ENCODE measurements at places on chromosomes 16 and 17. TPM values are rescaled to one million over a fixed set of nuclear protein-coding genes. Genes with fewer than 3 reads are reported as not detected.

Gene CCL17
- total RNA-seq = not detected

Gene SOST
- total RNA-seq = not detected

Gene QPRT
- total RNA-seq = 29.2 TPM

Gene XYLT1
- 1.8 TPM for total RNA-seq

Gene CSH1
- not detected for total RNA-seq

Gene P2RX5
- 19.4 TPM for total RNA-seq

Gene SGCA
- 151 TPM for total RNA-seq

Gene KCNAB3
- 0.32 TPM for total RNA-seq

Gene TMEM106A
- 4.1 TPM for total RNA-seq

Gene CA5A
- total RNA-seq = not detected

Gene FBXL19
- total RNA-seq = 6.3 TPM

Gene PPM1E
- total RNA-seq = 2.3 TPM

Gene EVI2A
- total RNA-seq = 3.0 TPM

DNA sequence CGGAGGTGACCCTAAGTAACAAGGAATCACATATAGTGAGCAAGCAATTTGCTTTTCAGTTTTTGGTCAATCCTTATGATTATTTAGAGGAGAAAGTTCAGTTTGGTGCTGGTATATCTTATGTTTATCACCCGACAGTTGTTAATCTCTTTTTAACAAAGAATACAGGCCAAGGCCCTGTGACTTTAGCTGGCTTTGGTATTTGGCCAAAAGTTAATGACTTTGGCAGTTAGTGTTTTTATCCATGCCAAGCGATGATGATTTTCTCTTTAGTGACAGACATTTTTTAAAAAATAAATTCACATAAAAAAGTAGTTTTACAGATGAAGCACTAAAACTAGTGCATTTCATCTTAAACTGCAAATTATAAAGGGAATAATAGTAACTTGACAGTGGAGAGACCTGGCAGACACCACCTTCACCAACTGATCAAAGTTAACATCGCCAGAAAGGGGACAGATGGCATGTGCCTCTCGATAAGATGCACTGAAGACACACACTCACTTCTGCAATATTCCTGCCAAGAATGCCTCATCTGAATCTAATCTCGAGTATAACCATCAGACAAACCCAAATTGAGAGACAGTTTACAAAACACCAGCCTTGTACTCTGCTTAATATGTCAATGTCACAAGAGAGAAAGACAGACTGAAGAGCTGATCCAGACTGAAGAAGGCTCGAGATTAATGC, 6.9 kb downstream of the DEXI start:
- no peak for DNase-seq

- DNase-seq = no peak
These were observed 9.5 kb downstream of the ALOX15 start for GRCh38 chr17:4631836-4632580.

- DNase-seq = no peak
These were observed 29.8 kb downstream of the LIG3 start for GRCh38 chr17:35010093-35010492.

- DNase-seq = no peak
These were observed 207.0 kb downstream of the MSI2 start for GRCh38 chr17:57463103-57463885.

GRCh38 chr16:13939821-13940220, 19.9 kb downstream of the ERCC4 start:
- DNase-seq = no peak

- no peak for DNase-seq
These were observed 5.2 kb downstream of the KCNG4 start for GRCh38 chr16:84234321-84235241.

GRCh38 chr16:64253525-64253924, 868.3 kb downstream of the CDH11 start:
- DNase-seq = no peak

DNA sequence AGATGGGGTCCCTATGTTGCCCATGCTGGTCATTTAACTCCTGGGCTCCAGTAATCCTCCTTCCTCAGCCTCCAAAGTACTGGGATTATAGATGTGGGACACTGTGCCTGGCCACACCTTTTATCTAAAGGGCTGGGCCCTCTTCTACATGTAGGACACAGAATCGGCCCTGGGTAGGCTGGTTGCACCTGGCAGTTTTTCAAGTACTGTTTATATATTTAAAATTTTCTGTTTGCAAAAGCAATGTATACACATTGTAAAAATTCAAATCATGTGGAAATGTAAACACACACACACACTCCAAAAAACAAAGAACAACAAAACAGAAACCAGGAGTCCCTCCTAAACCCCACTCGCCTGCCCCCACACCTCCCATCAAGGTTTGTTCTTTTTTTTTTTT, 28.1 kb upstream of the SIAH1 start:
- no peak for DNase-seq

- peak; percentile 85 for DNase-seq
These were observed 3.4 kb downstream of the STH start for GRCh38 chr17:46002311-46002972.

GRCh38 chr17:32720671-32721070, 156.3 kb downstream of the MYO1D start:
- DNase-seq = no peak

- DNase-seq = no peak
These were observed 8.6 kb downstream of the NUDT16L1 start for GRCh38 chr16:4701791-4702465.

GRCh38 chr17:73091770-73092522, 542 bp downstream of the SLC39A11 start:
- DNase-seq = no peak

DNA sequence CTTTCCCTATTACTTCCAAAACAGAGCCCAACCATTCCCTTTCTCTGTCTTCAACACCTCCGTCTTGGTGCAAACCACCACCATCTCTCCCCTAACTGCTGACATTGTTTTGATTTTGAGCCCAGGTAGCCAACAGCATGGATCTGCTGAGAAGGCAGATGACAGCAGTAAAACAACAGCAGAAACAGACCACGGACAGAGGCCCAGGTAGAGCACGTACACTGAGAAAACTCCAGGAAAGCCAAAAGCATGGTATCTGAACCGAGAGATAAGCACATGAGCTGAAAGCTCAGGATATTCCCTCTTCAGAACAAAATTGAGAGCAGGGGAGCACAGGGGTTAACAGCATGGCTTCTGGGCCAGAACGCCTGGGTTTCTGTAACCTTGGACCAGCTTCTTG, 18.9 kb upstream of the MAP3K14 start:
- DNase-seq = no peak

GRCh38 chr17:48597778-48598631, 4.4 kb upstream of the HOXB5 start:
- DNase-seq = peak; percentile 81

GRCh38 chr17:51365090-51365489, 104.7 kb downstream of the UTP18 start:
- DNase-seq = no peak

DNA sequence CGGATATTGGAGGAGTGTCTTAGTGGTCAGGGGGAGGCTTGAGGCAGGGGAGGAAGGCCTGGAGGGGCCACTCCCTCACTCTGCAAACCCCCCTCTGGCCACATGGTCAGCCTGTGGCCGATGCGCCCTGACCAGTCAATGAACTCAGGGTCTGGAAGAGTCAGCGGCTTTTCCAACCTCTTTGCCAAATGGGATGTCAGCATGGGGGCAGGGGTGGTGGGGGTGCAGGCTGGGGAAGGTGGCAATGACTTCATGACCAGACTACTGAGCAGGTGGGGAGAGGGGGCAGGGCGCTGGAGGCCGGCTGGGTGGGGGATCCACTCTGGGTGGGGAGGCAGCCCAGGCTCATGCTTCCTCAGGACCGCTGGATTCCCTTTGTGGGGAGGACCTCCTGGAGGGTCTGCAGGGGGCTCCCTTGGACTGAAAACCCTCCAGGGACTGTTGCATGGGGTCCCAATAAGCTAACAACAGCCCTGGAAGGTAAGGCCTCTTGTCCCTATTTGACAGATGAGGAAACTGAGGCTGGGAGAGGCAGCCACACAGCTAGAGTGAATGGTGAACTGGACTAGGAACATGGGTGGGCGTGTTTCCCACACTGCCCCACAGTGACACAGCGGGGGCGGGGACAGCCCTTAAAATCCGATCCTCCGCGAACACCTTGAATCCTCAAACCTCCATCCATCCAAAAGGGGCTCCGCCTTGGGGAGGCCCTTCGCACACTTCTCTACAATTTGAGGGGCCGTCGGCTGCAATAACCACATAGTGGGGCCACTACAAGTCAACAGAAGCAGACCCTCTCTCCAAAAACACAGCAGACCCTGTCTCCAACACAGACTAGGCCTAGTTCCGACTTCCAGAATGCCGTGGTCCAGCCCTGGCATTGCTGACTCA, 81.0 kb upstream of the TOB1 start:
- DNase-seq = no peak

GRCh38 chr17:76585649-76586593, at the start of gene ST6GALNAC2:
Gene ST6GALNAC2, minus strand, starts transcription at chr17:76585860. Its CDS starts 52 bp downstream, at chr17:76585808.
- peak; percentile 89 for DNase-seq

GRCh38 chr17:412211-413015, 59.8 kb upstream of the RPH3AL start:
- no peak for DNase-seq

DNA sequence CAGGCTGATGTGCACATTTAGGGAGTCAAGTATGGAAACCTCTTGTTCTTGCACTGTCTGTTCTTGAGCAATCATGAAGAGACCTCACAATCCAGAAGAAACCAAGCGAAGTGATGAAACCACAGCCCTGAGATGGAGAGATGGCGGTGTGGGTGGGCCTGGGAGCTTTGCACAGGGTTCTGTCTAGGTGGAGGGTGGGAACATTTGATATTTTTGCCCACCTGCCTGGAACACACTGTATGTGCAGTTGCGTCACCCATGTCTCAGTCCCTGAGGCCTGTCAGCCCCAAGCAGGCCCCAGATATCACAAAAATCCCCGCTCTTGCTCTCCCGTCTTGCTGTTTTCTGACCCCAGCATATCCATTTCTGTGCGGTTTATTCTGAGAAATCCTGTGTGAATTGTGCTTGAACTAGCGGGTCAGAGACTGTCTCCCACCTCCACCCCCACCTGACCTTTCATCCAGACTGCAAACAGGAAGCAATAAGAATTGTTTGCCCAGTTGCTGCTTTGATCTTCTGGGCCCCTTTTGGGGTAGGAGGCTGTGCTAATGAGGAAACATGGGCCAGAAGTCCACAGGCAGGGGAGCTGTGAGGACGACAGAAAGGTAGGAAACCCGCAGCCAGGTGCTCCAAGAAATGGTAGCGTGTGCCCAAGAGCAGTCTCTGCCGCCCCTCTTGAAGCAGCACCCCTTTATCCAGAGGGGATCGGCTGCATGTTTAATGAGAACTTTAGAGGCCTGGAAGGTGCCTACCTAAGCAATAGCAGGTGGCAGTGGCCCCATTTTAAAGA, 183.8 kb downstream of the CCDC182 start:
- no peak for DNase-seq

- peak; percentile 65 for DNase-seq
These were observed 5.9 kb upstream of the UBE2O start for GRCh38 chr17:76458580-76459490.

DNA sequence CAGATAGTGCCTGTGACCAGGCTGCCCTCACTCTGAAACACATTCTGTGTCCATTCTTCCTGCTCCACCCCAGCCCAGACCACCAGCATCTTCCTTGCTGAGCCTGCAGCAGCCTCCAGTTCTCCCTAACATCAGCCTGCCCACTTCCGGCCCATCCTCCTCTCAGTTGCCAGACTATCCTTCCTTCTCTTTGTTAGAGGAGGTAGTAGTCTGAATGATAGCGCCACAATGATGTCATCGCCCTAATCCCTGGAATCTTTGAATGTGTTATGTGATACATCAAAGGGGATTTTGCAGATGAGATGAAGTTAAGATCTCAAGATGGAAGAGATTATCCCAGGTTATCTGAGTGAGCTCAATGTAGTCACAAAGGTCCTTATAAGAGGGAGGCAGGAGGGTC, 3.2 kb upstream of the ZDHHC1 start:
- no peak for DNase-seq

GRCh38 chr17:29148790-29149430, 31.3 kb downstream of the MYO18A start:
- peak; percentile 96 for DNase-seq

DNA sequence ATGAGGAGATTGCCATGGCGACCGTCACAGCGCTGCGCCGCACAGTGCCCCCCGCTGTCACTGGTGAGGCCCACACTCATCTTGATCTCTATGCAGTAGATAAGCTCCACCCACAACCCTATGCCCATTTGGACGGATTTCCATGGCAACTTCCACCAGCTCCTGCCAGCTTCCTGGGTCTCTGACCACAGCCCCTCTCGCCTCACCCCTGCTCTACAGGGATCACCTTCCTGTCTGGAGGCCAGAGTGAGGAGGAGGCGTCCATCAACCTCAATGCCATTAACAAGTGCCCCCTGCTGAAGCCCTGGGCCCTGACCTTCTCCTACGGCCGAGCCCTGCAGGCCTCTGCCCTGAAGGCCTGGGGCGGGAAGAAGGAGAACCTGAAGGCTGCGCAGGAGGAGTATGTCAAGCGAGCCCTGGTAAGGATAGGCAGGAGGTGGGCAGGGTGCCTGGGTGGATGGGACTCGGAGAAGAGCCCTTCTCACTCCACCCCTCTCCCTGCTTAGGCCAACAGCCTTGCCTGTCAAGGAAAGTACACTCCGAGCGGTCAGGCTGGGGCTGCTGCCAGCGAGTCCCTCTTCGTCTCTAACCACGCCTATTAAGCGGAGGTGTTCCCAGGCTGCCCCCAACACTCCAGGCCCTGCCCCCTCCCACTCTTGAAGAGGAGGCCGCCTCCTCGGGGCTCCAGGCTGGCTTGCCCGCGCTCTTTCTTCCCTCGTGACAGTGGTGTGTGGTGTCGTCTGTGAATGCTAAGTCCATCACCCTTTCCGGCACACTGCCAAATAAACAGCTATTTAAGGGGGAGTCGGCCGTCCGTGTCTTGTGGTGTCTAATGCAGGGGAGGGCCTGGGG, 4.3 kb downstream of the ALDOA start:
- no peak for DNase-seq
